ENCODE measurements at places on chromosomes 12 and 14.

DNA sequence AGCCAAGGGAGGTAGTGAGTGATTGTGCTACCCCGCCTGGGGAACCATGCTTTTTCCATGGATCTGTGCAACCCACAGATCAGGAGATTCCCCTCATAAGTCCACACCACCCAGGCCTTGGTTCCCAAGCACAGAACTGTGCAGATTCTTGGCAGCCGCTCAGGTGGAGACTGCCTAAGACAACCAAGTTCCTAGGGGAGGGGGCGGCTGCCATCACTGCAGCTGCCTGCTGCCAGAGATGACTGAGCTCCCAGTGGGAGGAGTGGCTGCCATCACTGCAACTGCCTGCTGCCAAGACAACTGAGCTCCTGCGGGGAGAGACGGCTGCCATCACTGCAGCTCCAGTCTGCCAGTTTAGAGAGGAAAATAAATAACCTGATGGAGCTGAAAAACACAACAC, 138.3 kb upstream of the GARIN2 start:
- DNase-seq = no peak

- DNase-seq = peak; percentile 88
Measured at GRCh38 chr12:125140279-125141209, 75.3 kb downstream of the AACS start.

- DNase-seq = no peak
Measured at GRCh38 chr12:82300611-82301010, 57.6 kb downstream of the CCDC59 start.

GRCh38 chr14:78345131-78345744, 175.1 kb downstream of the NRXN3 start:
- DNase-seq = no peak

DNA sequence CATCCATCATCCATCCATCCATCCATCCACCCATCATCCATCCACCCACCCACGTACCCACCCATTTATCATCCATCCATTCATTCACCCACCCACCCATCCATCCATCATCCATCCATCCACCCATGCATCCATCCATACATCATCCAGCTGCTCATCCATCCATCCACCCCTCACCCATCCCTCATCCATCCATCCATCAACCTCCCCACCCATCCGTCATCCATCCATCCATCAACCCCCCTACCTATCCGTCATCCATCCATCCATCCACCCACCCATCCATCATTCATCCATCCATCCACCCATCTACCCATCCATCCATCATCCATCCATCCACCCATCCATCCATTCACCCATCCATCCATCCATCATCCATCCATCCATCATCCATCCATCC, 306.2 kb upstream of the SFSWAP start:
- no peak for DNase-seq

DNA sequence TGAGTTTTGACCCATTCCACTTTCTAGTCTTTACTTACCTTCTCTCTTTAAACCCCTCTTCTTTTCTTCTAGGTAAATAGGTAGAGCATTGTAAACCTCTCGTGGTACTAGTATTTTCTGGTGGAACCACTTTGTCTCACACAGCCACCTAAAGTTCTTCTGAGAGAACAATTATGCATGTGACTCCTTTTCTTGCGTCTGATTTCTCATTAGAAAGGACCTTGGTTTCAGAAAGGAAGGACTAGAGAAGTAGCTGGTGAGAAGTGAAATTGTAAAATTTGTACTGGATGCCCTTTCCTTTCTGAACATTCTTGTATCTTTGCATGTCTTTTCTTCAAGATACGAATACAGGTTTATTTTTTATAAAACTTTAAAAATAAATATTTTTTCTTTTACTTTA, 99.0 kb downstream of the NUBPL start:
- no peak for DNase-seq

GRCh38 chr12:48075832-48076231, 30.0 kb downstream of the SENP1 start:
- DNase-seq = no peak

GRCh38 chr12:79174626-79175025, 310.1 kb downstream of the SYT1 start:
- DNase-seq = peak; percentile 52

- no peak for DNase-seq
Measured at GRCh38 chr12:24906141-24906540, 42.8 kb downstream of the BCAT1 start.

- DNase-seq = no peak
Measured at GRCh38 chr12:9248435-9248834, 40.2 kb upstream of the PZP start.

GRCh38 chr12:19277711-19278110, 148.2 kb downstream of the PLEKHA5 start:
- no peak for DNase-seq

- no peak for DNase-seq
Measured at GRCh38 chr14:59123531-59123930, 64.9 kb upstream of the DAAM1 start.

- no peak for DNase-seq
Measured at GRCh38 chr14:75311356-75311755, 32.7 kb downstream of the FOS start.

DNA sequence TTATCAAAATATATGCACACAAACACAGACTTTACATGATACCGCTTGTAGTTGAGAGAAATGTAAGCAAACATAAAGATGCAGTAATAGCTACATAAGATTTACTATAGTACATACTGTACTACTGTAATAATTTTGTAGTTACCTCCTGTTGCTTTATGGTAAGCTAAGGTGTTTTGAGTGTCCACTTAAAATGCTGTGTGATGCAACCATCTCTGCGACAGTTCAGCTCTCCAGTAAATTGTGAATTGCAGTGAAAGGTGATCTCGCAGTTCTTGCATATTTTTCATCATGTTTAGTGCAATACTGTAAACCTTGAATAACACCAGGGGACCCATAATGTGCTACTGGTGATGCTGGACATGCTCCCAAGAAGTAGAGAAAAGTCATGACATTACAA, 21.6 kb downstream of the ZC3H14 start:
- no peak for DNase-seq

DNA sequence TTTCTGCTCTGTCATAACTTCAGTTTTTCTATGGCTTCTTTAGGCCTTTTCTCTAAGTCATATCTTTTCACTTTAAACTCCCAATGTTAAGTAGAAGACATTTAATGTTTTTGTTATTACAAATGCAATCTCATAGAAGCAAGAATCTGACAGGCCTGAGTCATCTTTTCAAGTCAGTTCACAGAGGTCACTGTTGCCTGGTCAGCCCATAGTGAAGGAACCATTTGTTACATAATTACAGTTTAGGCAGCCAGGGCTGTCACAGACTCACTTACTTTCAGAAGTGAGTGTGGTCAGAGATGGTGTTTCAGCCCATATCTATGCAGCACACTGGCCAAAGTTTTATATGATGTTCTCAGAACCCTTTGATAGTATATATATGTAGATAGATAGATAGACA, 46.5 kb downstream of the CCER1 start:
- DNase-seq = peak; percentile 12

GRCh38 chr12:114701104-114701414, 17.1 kb upstream of the TBX3 start:
- no peak for DNase-seq

DNA sequence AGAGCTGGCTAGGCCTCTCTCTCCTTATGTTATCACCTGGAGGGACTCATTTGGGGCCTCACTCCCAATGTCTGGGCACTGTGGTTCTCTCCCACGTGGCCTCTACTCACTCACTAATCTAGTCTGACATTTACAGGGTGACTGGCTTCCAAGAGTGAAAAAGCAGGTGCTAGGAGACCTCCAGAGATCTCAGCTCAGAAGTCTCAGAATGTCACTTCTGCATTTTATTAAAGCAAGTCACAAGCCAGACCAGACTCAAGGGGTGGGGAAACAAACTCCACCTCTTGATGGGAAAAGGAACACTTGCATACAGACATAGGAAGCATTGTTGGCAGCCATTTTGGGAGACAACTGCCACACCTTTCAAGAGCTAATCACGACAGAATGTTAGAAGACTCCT, 175.9 kb downstream of the MON2 start:
- DNase-seq = no peak

DNA sequence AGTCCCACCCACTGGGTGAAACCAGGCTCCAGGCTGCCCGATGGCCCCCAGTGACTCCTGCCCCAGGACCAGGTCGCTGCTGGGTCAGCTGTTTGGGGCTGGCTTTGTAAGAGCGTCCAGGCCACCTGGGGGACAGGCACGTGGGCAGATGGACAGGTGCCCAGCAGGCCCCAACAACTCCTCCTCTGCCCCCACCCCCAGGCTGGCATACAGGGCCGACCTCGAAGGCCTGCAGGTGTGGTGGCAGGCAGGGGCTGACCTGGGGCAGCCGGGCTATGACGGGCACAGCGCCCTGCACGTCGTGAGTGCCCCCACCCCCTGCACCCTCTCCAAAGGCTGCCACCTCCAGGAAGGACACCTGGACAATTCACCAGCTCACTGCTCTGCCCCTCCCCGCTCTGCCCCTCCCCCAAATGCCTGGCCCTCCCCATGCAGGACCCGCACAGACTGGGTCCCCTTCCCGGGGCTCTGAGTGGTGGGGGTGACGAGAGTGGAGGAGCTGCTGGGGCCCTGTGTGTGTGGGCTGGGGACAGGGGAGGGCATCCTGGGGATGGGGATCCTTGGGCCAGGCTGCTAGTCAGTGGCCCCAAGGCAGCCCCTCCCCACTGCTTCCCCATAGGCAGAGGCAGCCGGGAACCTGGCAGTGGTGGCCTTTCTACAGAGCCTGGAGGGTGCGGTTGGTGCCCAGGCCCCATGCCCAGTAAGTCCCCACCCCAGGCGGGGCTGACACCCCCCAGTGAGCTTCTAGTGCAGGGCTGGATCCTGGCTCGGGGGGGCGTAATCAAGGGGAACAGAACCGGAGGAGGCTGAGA, 26.0 kb downstream of the ASPG start:
- no peak for DNase-seq

- no peak for DNase-seq
Measured at GRCh38 chr12:5624486-5625272, 192.8 kb downstream of the NTF3 start.

- no peak for DNase-seq
Measured at GRCh38 chr14:37147310-37147880, 25.0 kb downstream of the SLC25A21 start.

DNA sequence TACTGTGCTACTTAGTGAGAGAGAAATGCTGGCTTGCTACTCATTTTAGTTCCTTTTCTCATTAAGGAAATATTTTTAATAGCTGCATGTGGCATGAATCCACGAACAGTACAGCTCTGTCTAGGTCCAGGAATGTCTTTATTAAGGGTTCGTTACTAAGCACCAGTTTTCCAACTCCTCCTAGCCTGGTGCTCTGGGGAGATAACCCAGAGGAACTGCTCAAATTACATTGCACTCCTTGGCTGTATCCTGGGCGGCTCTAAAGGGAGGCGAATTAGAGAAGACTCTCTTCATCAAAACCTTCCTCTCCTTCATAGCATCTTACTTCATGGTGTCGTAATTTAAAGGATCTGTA, 101.3 kb downstream of the PPM1A start:
- no peak for DNase-seq

GRCh38 chr14:50303744-50304471, 8.1 kb downstream of the L2HGDH start:
- DNase-seq = no peak

DNA sequence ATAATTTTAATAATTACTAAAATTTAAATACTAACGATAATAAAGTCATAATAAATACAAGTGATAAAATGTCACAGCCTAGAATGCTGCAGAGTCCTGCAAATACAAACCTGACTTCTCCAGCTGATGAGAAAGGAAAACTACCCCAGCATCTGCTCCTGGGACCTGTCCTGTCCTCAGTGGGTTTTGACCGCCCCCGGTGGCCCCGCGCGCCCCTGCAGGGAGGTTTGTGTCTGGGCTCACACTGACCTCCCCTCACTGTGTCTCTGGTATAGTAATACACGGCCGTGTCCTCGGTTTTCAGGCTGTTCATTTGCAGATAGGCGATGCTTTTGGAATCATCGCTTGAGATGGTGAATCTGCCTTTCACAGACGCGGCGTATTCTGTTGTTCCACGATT, 1139.4 kb downstream of the TMEM121 start:
- DNase-seq = no peak

DNA sequence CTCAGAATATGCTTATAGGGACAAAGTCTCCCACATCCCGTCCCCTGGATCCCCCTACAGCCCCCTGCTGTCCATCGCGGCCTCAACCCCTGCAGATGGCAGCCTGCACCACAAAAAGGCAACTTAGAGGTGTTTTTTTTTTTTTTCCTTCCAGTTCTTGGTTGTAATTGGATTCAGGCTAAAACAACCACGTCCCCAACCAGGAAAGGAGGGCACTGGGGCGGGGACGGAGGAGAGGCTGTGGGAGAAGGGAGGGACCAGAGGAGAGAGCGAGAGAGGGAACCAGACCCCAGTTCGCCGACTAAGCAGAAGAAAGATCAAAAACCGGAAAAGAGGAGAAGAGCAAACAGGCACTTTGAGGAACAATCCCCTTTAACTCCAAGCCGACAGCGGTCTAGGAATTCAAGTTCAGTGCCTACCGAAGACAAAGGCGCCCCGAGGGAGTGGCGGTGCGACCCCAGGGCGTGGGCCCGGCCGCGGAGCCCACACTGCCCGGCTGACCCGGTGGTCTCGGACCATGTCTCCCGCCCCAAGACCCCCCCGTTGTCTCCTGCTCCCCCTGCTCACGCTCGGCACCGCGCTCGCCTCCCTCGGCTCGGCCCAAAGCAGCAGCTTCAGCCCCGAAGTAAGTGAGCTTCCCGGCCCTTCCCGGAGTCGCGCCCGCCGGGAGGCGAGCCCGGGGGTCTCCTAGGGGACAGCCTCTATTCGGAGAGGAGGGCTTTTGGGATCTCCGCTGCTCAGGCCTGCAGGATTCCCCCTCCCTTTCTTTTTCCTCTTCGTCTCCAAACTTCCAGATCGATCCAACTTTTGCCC, at the start of gene MMP14:
TSS of gene MMP14 (plus strand) at position 285 of the 813 bp plus-strand sequence. CDS start at position 518, 233 bp downstream.
- DNase-seq = peak; percentile 65

- no peak for DNase-seq
Measured at GRCh38 chr12:81809829-81810595, 50.9 kb upstream of the PPFIA2 start.

- no peak for DNase-seq
Measured at GRCh38 chr14:103330536-103330935, 3.5 kb upstream of the EIF5 start.

GRCh38 chr12:76346236-76346635, 2.0 kb downstream of the BBS10 start:
- no peak for DNase-seq

- no peak for DNase-seq
Measured at GRCh38 chr12:94032368-94032767, 116.0 kb upstream of the PLXNC1 start.

DNA sequence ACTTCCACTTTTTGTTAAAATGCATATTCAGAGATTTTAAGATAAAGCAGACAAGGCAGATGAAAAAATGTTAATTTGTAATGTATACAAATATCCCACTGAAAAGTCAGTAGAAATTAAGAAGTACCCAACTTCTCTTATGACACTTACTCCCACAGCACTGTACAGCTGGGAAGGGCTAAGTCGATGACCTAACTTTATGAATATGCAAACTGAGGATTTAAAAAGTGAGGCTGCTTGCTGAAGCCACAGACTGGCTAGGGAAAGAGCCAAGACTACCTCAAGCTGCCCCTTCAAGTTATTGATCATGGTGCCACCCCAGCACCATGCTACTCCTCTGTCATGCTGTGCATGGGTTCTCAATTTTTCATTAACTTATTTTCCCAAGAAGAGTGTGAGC, 17.0 kb downstream of the PPM1H start:
- DNase-seq = peak; percentile 12
